ENCODE measurements at places on chromosomes 2 and 18.
A peak's percentile ranks its signal among the peaks of the same experiment; 100 is the strongest.

GRCh38 chr2:172430678-172431077 is 3.3 kb downstream of the ITGA6 start:
- DNase-seq, result no peak

DNA sequence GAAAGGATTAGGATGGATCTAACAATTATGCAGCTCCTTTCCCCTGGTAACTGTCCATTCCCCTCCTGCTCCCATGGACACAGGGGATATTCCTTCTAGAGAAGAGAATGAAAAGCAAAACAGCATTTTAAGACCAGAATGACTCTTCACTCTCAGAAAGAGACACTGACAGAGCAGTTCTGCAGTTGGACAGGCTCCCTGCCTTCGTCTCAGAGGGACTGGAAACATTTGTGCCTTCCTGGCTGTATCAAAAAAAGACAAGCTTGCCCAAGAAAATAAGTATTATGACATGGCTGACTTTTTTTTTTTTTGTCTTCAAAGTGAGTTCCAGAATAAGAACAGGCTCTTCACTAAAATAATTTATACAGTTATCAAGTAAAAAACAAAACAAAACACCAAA is 9.5 kb downstream of the PID1 start:
- DNase-seq, result no peak

- no peak for DNase-seq
These were observed 37.4 kb upstream of the NOL4 start for GRCh38 chr18:34261865-34262780.

GRCh38 chr2:227717687-227718567 is at the start of gene SLC19A3:
TSS of gene SLC19A3 (minus strand) at chr2:227718028. CDS start at chr2:227702318, 15,710 bp downstream.
- no peak for DNase-seq

- DNase-seq, result no peak
These were observed 20.5 kb upstream of the TNFAIP6 start for GRCh38 chr2:151336863-151337371.

DNA sequence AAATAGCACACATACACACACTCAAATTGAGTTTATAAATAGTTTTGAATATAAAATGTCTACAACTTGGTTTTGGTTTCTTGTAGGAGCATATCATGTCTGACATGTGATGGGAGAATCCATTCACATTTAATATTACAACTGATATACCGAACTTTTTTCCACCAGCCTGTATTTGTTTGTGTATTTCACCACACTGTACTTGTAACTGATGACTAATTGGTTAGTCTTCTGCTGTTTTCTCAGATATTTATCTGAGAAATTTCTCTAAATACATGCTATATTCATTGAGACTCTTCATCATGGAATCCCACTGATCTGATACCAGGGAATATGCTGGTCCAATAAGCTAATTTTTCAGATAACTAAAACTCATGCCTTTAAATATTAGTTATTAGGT is 56.3 kb upstream of the UBXN4 start:
- DNase-seq, result no peak

- DNase-seq, result no peak
These were observed 54.2 kb upstream of the CTDP1 start for GRCh38 chr18:79625195-79625923.

DNA sequence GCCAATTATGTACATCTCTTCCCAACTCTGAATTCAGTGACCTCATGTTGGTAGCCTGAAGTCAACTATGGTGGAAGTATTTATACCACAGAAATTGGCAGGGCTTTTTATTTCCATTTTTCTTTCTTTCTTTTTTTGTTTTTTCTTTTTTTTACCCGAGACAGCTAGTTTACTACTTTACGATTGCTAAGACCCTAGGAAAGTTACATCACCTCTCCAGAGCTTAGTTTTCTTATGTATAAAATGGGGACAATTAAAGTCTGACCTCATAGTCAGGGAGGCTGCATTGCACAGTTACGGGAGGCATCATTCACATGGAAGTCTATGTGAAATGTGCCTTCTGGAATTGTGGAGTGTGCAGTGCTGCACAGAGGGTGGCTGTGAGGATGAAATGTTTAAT is 194.3 kb downstream of the MTX2 start:
- no peak for DNase-seq

GRCh38 chr2:113848758-113849415 is 41.0 kb upstream of the ACTR3 start:
- peak; percentile 91 for DNase-seq

DNA sequence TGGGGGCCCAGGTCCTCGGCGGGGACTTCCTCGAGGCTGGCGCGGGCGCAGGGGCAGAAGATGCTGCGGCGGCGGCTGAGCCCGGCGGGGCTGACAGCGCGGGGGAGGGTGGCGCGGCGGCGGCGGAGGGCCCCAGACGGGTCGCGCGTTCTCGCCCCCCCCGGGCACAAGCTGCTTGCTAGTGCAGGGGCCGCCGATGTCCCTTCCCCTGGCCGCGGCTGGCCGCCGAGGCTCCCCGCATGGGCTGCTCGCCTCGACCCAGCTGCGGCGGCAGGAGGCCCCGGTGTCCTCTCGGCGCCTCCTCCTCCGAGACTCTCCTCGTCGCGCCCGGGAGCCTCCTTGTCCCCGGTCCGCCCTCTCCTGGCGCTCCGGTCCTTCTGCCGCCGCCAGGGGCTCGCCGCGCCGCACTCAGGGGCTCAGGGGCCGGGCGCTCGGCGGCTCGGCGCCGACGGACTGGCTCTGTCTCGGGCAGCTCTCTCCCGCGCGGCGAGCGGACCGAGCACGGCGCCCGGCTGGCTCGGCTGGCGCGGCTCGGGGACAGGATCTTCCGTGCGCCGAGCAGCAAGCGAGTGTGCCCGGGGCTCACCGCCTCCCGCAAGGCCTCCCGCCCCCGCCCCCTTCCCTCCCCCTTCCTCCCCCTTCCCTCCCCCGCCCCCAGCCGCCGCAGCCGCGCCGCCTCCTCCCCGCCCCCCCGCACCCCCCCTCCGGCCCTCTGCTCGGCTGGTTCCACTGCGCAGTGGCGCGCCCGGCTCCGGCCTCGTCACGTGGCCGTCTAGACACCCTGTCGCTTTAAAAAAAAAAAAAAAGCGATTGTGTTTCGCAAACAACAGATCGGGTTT is 902 bp upstream of the SMAD7 start:
- no peak for DNase-seq

DNA sequence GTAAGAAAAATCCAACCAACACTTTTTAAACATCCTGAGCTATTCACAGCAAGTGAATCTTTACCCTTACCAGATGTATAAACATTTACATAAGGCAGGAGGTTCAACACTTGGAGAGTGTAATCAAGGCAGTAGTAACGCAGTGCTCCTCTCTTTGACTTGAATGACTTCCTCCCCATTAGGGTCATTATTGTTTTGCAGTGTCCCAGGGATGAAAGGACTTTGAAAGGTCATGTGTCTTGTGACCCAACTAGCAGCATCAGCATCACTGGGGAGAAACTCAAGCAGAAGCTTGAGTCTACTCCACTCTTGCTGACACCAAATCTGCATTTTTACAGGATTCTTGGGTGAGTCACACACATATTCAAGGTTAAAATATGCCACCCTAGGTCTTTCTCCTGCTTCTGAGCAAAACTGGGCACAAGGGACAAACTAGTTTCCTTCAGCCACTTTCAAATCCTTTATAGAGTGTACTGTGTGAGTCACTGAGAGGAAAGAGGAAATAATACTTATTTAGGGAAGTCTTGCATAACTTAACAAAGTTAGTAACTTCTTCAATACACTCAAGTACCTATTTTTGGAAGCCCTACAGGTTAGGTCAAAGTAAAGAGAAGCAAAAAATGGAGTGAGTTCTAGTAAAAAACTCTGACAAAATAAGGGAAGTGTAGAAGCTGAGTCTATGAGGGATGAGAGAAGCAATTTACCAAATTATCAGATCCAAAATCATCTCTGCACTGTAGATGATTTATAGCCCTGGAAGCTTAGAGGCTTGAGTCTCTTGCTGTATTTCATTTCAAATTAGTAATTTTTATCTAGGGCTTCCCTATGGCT is 51.0 kb upstream of the EML4 start:
- peak; percentile 44 for DNase-seq

All from epithelial cell of prostate (primary cell).